ENCODE measurements at places on chromosomes 7 and 10. TPM values are rescaled to one million over a fixed set of nuclear protein-coding genes. Genes with fewer than 3 reads are reported as not detected.

DNA sequence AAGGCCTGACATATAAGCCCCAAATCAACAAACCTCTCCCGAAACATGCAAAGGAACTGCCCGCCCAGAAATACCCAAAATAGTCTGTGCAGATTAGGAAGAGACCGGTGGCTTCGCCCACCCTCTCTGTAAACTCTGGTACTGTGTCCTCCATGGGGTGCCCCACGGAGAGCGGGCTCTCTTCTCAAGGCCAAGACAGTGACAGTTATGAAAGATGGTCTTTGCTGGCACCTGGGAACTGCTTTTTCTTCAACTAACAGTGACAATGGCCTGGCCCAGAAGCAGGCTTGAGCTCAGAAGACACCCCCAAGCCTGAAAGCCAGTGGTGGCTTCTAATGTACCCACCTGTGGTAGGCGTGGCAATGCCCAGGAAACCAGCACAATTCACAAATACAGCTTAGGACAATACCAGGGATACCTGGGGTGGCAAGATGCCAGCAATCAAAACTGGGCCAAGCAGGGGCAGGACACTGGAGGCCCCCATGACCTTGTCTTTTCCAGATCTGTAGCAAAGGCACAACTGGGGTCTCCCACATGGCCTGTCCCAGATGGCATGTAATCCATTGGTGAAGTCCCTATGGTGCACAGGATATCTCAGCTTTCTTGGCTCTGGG, 107.6 kb downstream of the NEURL1 start:
- no peak overlapping the region for H3K4me3 ChIP-seq
- H3K4me1 ChIP-seq: no peaks in the 10 kb centered on the region
- H3K36me3 ChIP-seq: no peaks in the 10 kb centered on the region
- no peak overlapping the region for H3K27ac ChIP-seq
- no peaks in the 10 kb centered on the region for H3K27me3 ChIP-seq

DNA sequence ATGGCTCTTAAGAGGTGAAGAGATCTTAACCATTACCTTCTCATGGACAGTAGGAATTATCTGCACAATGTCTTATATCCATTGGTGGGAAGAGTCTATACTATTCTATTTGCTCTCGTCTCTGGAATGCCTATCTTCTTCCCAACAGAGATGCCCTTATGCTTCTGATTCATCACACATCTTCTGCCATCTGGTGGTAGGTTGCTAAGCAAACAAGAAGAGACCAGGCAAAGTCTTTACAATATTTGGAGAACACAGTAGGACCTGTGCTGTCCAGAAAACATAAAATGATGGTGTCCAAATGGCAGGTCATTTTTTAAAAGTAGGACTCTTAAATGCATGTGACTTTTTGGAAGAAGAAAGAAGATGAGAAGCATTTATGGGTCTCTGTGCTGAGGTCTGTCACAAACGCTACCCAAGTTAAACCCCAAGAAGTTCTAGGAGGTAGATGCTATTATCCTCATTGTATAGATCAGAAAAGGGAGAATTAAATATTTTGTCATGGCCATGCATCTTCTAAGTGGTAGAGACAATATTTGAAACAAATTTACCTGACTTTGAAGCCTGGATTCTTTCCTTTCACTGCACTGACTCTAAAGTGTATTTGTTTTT, 67.8 kb upstream of the NXPH1 start:
- no peak overlapping the region for H3K4me3 ChIP-seq
- no peaks in the 10 kb centered on the region for H3K36me3 ChIP-seq
- H3K4me1 ChIP-seq: no peaks in the 10 kb centered on the region
- DNase-seq: peak; percentile 47

- no peak overlapping the region for H3K27ac ChIP-seq
- no peak overlapping the region for H3K4me3 ChIP-seq
- no peaks in the 10 kb centered on the region for H3K36me3 ChIP-seq
- H3K27me3 ChIP-seq: no peaks in the 10 kb centered on the region
- no peak for DNase-seq
Measured at GRCh38 chr7:39300276-39300675, 265.9 kb upstream of the YAE1 start.

DNA sequence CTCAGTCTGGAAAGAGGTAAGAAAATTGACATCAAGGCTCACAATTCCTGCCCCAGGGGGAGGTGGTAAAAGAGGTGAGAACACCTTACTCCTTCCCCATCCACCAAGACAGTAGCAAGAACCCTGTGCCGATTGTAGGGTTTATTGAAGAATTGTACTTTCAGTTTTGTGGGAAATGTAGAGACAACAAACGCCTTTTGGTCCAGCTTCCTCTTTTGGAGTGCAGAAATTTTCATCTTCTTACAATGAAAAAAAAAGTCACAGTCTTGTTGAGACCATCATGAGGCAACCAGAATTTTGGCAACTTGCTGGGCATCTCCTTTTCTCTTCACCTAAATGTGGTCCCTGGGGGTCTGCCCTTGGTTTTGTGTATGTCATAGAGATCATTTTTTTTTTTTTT, 217.7 kb downstream of the TMEM178B start:
- H3K4me3 ChIP-seq: no peak overlapping the region
- H3K27ac ChIP-seq: no peak overlapping the region
- H3K4me1 ChIP-seq: no peaks in the 10 kb centered on the region
- DNase-seq: no peak
- no peaks in the 10 kb centered on the region for H3K36me3 ChIP-seq
- H3K27me3 ChIP-seq: no peaks in the 10 kb centered on the region

DNA sequence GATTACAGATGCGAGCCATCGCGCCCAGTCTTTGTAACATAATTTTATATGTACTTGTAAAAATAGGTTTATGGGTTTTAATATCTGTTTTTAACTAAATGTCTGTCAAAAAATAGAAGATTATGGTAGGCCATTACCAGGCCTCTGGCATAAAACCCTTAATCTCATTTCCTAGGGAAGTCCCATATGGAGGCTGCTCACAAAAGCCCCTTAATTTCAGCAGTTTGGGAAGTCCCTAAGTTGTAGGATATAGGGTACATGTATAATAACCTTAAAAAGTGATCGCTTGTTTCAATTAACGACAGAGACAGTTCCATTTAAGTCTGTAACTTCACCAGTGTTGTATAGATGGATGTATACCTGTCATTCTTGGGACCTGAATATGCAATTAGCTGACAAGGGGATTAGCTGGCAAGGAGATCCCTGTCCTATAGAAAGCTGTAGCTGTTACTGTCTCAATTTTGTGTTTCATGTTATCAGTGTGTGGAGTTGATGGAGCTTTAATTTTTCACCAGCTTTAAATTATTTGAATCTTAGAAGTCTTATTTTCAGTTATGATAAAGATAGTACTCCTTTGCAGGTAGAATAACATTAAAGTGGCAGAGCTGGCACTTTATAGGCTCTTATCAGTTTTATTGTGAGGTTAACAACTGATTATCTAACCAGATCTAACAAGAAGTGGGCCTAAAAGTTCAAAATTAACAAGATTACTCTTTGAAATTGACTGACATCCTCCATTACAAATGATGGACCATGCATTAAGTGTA, 10.5 kb downstream of the TRIM24 start:
- H3K27ac ChIP-seq: no peak overlapping the region
- H3K27me3 ChIP-seq: no peaks in the 10 kb centered on the region
- no peak overlapping the region for H3K4me3 ChIP-seq
- H3K4me1 ChIP-seq: peaks cover 8% of the 10 kb centered on the region

- no peaks in the 10 kb centered on the region for H3K27me3 ChIP-seq
- H3K4me3 ChIP-seq: no peak overlapping the region
- no peak for DNase-seq
- H3K4me1 ChIP-seq: no peaks in the 10 kb centered on the region
- H3K27ac ChIP-seq: no peak overlapping the region
Measured at GRCh38 chr10:73469579-73469978, 26.2 kb downstream of the PPP3CB start.

The POP7 gene
- 65.7 TPM for total RNA-seq
